ENCODE measurements at places on chromosomes 2 and 18. TPM values are rescaled to one million over a fixed set of nuclear protein-coding genes. Genes with fewer than 3 reads are reported as not detected.
A peak's percentile ranks its signal among the peaks of the same experiment; 100 is the strongest.

DNA sequence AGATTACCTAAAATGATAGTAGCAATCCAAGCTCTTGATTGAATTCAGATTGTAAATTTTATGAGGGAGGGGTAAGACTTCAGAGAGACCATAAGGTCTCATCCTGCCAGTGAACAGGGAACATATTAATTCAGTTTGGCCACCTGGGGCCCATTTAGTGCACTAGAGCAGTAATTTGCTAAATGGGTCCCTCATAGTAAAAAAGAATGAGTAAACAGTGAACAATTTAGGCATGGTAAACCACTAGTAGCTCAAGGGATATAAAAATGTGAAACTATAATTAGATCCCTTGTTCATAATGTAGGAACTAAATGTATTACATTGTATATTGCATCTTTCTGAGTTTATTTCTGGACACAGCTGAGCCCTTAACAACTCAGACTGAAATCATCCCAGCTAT is 4.9 kb upstream of the PHLPP1 start:
- DNase-seq = no peak
- H3K27me3 ChIP-seq = no peaks in the 10 kb centered on the region
- H3K4me3 ChIP-seq = no peak overlapping the region
- H3K4me1 ChIP-seq = no peaks in the 10 kb centered on the region
- no peaks in the 10 kb centered on the region for H3K36me3 ChIP-seq
- H3K27ac ChIP-seq = no peak overlapping the region

DNA sequence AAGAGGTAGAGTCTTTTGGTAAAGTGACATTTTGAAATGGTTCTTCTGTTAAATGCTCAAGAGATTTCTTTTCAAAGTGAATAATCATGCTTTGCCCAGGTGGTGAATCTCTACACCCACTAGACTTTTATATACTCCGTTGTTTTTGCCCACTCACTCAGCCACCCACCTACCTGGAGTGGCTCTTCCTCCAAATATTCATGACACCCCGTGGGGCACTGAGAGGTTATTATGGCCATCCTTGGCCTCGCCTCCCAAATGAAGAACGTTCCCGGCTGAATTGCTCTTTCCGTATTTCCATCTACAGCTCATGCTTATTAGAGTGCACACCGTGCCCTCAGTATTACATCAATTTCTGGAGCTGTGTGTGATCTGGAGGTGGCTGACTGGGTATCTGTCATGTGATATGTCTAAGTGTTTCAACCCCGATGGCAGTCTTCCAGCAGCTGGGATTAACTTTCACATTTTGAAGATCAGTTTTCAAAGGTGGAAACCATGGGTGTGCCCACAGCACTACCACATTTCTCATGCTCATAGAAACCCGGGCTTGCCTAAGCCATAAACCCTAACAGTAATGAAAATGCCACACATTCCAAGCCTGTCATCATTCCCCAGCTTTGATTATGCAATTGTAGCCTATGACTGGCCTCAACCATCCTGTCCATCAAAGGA is 406.6 kb upstream of the MMADHC start:
- no peak overlapping the region for H3K4me3 ChIP-seq
- no peak for DNase-seq
- H3K4me1 ChIP-seq = no peaks in the 10 kb centered on the region
- H3K27ac ChIP-seq = no peak overlapping the region

GRCh38 chr2:166025313-166025712 is 71.7 kb upstream of the TTC21B start:
- no peaks in the 10 kb centered on the region for H3K27me3 ChIP-seq
- no peak overlapping the region for H3K27ac ChIP-seq
- H3K4me1 ChIP-seq = no peaks in the 10 kb centered on the region
- no peak overlapping the region for H3K4me3 ChIP-seq
- no peaks in the 10 kb centered on the region for H3K36me3 ChIP-seq

DNA sequence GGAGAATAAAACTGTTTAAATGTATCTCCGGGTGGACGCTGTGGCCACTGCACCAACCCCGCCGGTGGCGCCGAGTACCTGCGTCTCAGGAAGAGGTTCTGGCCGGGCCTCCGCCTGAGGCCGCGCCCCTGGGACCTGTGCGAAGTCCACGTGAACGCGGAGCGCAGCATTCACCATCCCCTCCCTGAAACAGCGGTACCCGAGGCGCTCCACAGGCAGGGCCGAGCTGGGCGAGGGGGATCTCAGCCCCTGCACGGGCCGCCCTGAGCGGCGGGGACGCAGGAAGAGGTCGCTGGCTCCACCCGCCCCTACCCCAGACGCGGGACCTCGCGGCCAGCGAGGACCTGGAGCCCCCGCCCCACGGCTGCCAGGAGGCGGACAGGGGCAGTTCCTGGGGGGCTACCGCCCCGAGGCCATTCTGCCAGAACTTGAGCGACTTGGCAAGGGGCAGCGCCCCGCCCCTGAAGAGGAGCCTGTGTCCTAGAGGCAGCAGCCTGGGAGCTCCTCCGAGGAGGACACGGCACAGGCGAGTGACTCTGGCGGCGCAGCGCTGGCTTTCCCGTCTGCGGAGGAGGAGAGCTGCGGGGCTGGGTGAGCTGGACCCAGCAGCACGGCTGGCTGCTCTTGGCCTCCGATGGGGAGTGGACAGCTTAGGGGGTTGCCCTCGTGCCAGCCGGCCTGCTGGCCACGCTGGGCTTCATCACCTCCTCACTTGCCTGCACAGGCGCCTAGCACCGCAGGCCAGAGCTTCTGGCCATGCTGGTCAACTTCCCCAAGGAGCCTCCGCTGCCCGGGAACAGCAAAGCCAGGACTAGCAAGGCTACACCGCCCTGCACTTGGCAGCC is 9.7 kb upstream of the TEKT4 start:
- DNase-seq = no peak
- H3K4me3 ChIP-seq = no peak overlapping the region
- no peaks in the 10 kb centered on the region for H3K4me1 ChIP-seq
- no peaks in the 10 kb centered on the region for H3K27me3 ChIP-seq
- no peaks in the 10 kb centered on the region for H3K36me3 ChIP-seq

DNA sequence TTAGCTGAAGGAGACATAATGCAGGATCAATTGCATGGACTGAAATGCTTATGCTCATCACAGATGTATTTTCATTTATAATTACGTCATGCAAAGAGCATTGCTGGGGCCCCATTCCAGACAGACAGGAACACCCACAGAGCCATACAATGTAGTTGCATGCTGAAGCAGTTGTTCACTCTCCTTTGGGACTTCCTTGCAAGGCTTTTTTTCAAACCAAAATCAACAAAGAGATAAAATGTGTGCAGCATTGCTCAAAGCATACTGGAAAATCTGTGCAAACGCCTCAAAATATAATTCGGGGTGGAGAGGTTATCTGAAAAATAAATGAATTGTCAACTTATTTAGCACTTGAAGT is 463.2 kb downstream of the CDH2 start:
- H3K4me3 ChIP-seq = no peak overlapping the region
- no peak for DNase-seq
- H3K36me3 ChIP-seq = no peaks in the 10 kb centered on the region
- H3K27me3 ChIP-seq = no peaks in the 10 kb centered on the region

Gene TMEM214
- total RNA-seq = 63.0 TPM

- H3K4me1 ChIP-seq = no peaks in the 10 kb centered on the region
- DNase-seq = peak; percentile 25
- no peak overlapping the region for H3K4me3 ChIP-seq
Observed at GRCh38 chr2:232681527-232681926, 15.6 kb upstream of the GIGYF2 start.

Gene RGPD3
- 2.1 TPM for total RNA-seq

Gene TBR1
- total RNA-seq = not detected

- H3K4me1 ChIP-seq = peaks cover 8% of the 10 kb centered on the region
- no peak for DNase-seq
- H3K27me3 ChIP-seq = no peaks in the 10 kb centered on the region
- H3K27ac ChIP-seq = no peak overlapping the region
- H3K4me3 ChIP-seq = no peak overlapping the region
Observed at GRCh38 chr18:56443166-56443907, 195.1 kb downstream of the TXNL1 start.

GRCh38 chr2:129062146-129062912 is 743.7 kb upstream of the HS6ST1 start:
- H3K27me3 ChIP-seq = no peaks in the 10 kb centered on the region
- no peaks in the 10 kb centered on the region for H3K36me3 ChIP-seq
- H3K4me1 ChIP-seq = no peaks in the 10 kb centered on the region
- no peak overlapping the region for H3K4me3 ChIP-seq
- no peak for DNase-seq
- no peak overlapping the region for H3K27ac ChIP-seq

- DNase-seq = no peak
- no peak overlapping the region for H3K4me3 ChIP-seq
- no peaks in the 10 kb centered on the region for H3K27me3 ChIP-seq
Observed at GRCh38 chr2:126315828-126316227, 340.1 kb upstream of the GYPC start.

Gene DSG4
- total RNA-seq = not detected

- H3K36me3 ChIP-seq = no peaks in the 10 kb centered on the region
- peak; percentile 60 for DNase-seq
- H3K4me3 ChIP-seq = no peak overlapping the region
- no peaks in the 10 kb centered on the region for H3K4me1 ChIP-seq
Observed at GRCh38 chr18:78304192-78305164, 675.1 kb upstream of the SALL3 start.

- DNase-seq = no peak
- no peaks in the 10 kb centered on the region for H3K4me1 ChIP-seq
- H3K27ac ChIP-seq = no peak overlapping the region
- H3K4me3 ChIP-seq = no peak overlapping the region
- no peaks in the 10 kb centered on the region for H3K36me3 ChIP-seq
- no peaks in the 10 kb centered on the region for H3K27me3 ChIP-seq
Observed at GRCh38 chr2:19102696-19103423, 255.6 kb downstream of the OSR1 start.

DNA sequence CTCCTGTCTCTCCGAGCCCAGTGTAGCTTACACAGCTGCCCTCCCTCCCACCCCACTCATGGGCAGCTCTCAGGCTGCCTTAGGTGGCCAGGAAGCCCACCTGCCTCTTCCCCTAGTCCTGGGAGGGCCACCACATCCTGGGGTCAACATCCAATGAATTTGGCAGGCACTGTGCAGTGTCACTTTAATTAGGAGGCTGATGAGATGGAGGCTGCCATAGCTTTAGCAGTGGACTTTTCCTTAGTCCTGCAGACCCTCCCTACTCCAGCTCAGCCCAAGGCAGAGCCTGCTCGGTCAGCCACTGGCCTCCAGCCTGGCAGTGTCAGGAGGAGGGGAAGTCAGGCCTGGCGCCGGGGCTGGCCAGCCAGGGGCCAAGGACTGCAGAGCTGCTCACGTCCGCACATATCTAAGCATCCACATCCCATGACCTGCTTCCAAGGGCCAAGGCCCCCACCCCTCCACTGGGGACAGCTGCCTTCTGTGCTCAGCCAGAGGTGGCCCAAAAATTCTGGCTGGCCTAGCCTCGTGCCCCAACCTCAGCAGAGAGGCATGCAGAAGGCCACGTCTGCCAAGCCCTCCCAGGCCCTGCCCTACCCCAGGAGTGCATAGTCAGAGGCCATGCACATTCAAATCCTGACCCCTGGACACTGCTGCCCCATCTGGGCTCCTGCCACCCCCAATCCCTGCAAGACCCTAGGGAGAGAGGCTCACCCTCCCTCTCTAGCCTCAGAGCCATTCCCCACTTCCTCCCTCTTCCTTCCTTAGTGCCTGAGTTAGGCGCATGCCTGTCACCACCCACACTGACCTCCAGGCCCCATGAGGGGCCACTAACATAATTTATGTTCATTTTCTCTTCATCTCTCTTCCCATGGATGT is 33.1 kb downstream of the ADRA2B start:
- no peak overlapping the region for H3K27ac ChIP-seq
- no peaks in the 10 kb centered on the region for H3K36me3 ChIP-seq
- no peak overlapping the region for H3K4me3 ChIP-seq
- no peaks in the 10 kb centered on the region for H3K4me1 ChIP-seq
- H3K27me3 ChIP-seq = no peaks in the 10 kb centered on the region

DNA sequence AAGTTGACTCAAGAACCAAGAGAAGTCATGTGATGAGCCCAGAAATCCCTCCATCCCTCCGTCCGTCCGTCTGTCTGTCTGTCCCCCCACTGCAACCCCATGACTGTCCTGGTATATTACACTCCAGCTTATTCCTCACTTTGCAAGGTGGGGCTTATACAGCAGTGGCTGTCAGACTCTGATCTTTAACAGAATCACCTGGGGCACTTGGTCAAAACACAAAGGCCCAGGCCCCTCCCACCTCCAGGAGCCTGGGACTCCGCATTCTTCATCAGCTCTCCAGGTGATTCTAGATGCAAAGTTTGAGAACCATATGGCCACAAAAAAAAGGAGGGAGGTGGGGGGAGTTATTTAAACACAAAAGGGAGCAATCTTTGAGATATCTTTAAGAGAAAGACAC is 61.4 kb downstream of the MYO5B start:
- no peak for DNase-seq
- H3K36me3 ChIP-seq = no peaks in the 10 kb centered on the region
- H3K27ac ChIP-seq = no peak overlapping the region
- no peaks in the 10 kb centered on the region for H3K4me1 ChIP-seq

Gene SFTPB
- 39,298 TPM for total RNA-seq

Gene TM4SF20
- not detected for total RNA-seq

- no peaks in the 10 kb centered on the region for H3K27me3 ChIP-seq
- H3K27ac ChIP-seq = peak overlapping the region; percentile 96
- no peak for DNase-seq
- peak overlapping the region; percentile 96 for H3K4me3 ChIP-seq
- no peaks in the 10 kb centered on the region for H3K36me3 ChIP-seq
- peaks cover 21% of the 10 kb centered on the region for H3K4me1 ChIP-seq
Observed at GRCh38 chr2:171522788-171523087, 464 bp downstream of the CYBRD1 start.

DNA sequence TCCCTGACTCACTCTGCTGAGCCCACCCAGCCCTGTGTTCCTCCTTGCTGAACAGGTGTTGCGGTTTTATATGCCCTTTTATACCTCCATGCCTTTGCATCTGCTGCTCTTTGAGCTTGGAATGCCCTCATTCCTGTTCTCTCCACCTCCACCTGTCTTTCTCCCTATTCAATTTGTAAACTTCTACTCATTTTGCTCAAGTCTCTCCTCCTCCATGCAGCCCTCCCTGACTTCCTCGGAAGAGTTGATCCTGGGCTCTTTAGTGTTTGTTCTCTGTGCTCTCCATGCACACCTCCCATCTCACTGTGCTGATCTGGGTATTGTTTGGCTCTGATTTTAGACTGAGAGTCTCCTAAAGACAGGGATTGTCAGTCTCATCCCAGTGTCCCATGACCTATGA is 7.2 kb upstream of the OTOF start:
- DNase-seq = no peak
- H3K4me1 ChIP-seq = no peaks in the 10 kb centered on the region
- H3K27me3 ChIP-seq = no peaks in the 10 kb centered on the region

- H3K4me3 ChIP-seq = no peak overlapping the region
- no peak for DNase-seq
- H3K27ac ChIP-seq = no peak overlapping the region
- H3K27me3 ChIP-seq = no peaks in the 10 kb centered on the region
- no peaks in the 10 kb centered on the region for H3K36me3 ChIP-seq
Observed at GRCh38 chr2:221671515-221671914, 99.4 kb upstream of the EPHA4 start.

GRCh38 chr18:62611453-62612288 is 88.8 kb downstream of the ZCCHC2 start:
- no peak overlapping the region for H3K4me3 ChIP-seq
- peaks cover 8% of the 10 kb centered on the region for H3K4me1 ChIP-seq
- no peaks in the 10 kb centered on the region for H3K27me3 ChIP-seq
- no peaks in the 10 kb centered on the region for H3K36me3 ChIP-seq
